ENCODE measurements at places on chromosomes 11 and 22.
A peak's percentile ranks its signal among the peaks of the same experiment; 100 is the strongest.

- no peak for DNase-seq
These were observed 158.7 kb upstream of the SYT13 start for GRCh38 chr11:45444796-45445195.

- DNase-seq, result no peak
These were observed 5.6 kb downstream of the AHNAK start for GRCh38 chr11:62540804-62541701.

DNA sequence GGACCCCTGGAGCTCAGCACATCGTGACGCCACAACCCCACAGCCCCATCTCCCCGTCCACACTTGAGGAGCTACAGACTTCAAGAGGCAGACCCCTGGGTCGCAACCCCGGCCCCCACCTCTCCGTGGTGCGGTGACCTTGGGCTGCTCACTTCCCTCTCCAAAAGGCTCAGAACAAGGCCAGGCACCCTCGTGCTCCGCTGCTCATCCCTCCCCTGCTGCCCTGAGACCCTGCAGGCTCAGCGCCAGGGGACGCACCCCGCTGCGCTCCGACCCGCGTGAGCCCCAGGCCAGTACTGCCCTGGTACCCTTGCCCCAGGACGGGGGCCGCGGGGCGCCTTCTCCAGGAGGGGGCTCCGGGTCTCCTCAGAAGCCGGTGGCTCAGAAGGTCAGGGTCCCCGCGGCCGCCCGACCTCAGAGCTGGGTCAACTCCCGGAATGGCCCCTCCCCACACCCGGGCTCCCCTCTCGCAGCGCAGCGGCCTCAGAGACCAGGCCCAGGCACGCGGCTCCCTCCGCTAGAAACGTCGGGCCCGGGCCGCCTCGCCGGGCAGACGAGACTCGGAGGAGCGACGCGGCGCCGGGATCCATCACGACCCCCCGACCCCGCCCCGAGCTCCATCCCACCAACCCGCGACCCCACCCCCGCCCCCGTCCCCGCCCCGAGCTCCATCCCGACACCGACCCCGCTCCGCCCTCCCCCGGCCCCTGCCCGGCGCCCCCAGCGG is 563 bp downstream of the GATD1 start:
- DNase-seq, result no peak

DNA sequence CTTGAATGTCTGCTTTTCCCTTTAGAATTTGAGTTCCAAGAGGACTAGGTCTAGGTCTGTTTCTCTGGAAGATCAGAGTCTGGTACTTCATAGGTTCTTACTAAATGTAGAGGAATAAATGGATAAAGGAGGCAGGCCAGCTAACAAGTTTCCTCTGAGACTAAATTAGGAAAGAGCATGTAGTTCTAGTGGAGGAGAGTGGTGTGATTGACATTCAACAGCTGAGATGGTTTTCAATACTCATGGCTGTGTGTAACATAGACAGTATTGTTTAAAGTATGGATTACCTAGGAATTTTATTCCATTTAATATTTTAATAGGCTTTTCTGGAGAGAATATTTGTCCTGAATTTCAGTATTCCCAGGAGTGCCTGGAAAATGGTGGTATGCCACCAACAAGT is 364.7 kb downstream of the METTL15 start:
- DNase-seq, result no peak

DNA sequence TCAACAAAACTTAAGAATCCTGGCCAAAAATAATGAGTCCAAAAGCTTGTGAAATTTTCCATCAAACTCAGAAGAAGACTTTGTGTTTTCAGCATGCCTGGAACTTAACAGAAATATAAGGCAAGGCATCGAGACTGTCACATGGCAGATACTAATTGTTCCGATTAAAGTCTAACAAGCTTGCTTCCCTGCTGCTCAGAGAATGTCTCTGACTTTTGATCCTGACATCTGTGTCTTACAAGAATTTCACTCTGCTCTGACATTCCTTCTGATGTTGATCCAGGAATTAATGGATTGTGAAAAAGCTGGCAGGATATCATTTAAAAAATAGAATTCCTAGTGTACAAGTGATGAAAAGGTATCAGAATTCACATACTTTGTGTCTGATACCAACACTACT is 170.2 kb downstream of the DCDC1 start:
- DNase-seq, result no peak

- DNase-seq, result no peak
These were observed 45.6 kb downstream of the EIF3F start for GRCh38 chr11:8032576-8033304.

- peak; percentile 3 for DNase-seq
These were observed 99.4 kb downstream of the MIAT start for GRCh38 chr22:26756675-26757293.

- no peak for DNase-seq
These were observed 27.7 kb downstream of the MICAL2 start for GRCh38 chr11:12137938-12138731.

DNA sequence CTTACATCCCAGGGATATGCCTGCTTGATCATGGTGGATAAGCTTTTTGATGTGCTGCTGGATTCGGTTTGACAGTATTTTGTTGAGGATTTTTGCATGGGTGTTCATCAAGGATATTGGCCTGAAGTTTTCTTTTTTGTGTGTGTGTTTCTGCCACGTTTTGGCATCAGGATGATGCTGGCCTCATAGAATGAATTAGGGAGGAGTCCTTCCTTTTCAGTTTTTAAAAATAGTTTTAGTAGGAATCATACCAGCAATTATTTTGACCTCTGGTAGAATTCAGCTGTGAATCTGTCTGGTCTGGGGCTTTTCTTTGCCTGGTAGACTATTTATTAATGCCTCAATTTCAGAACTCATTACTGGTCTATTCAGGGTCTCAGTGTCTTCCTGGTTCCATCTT is 362.4 kb downstream of the JRKL start:
- DNase-seq, result no peak

DNA sequence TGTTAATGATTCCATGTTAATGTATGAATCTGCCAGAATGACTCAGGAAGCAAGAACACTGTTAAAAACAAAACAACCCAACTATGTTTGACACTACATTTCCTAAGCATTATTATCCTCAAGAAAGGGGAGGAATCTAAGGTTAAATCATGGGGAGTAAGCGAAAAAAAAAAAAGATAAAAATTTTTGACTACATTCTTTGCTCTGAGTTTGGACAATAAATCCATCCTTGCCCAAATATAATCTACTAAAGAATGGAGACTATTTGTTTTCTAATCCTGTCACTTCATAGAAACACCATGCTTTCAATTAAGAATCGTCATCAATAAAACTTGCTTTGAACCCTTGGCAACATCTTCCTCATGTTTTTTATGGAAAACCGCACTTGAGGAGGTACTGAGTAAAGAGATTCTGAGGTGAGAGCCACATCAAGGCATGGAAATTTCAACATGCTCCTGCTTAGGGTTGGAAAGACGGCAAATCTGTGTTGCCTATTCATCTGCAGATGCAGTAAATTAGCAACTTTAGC is 9.7 kb downstream of the MAML2 start:
- no peak for DNase-seq

GRCh38 chr11:75100314-75100713 is 3.6 kb upstream of the OR2AT4 start:
- DNase-seq, result no peak

GRCh38 chr11:126636911-126637794 is 281.7 kb downstream of the ST3GAL4 start:
- no peak for DNase-seq

GRCh38 chr11:108768370-108768769 is 103.5 kb downstream of the DDX10 start:
- DNase-seq, result no peak

- no peak for DNase-seq
These were observed 257.4 kb downstream of the BRD1 start for GRCh38 chr22:49570032-49570848.

DNA sequence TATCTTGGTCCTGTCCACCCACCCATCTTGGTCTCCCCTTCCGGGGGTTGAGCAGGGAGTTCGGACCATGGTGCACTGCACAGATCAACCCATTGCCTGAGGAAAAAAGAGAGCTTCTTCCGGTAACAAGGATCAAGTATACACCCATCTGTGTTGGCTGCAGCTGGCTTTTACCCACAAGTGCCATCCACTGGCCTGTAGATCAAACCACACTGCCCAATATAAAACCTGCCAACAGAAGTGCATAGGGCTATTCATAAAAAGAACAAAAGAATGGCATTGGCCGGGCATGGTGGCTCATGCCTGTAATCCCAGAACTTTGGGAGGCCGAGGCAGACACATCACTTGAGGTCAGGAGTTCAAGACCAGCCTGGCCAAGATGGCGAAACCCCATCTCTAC is 94.5 kb downstream of the ZC3H12C start:
- DNase-seq, result no peak
